Motor neuron (in vitro differentiated cells): ENCODE measurements at places on chromosomes 6 and 20. TPM values are rescaled to one million over a fixed set of nuclear protein-coding genes. Genes with fewer than 3 reads are reported as not detected.

GRCh38 chr6:139519571-139520031, 145.2 kb upstream of the CITED2 start:
- no peak for ATAC-seq

GRCh38 chr6:126233192-126233591, 106.7 kb upstream of the CENPW start:
- ATAC-seq: no peak

- peak; percentile 77 for ATAC-seq
Observed at GRCh38 chr6:148885925-148886845, 139.4 kb downstream of the UST start.

The THBS2 gene
- total RNA-seq: 1.0 TPM in 2 replicates

- ATAC-seq: no peak
Observed at GRCh38 chr6:147166992-147167391, 37.2 kb upstream of the STXBP5 start.

DNA sequence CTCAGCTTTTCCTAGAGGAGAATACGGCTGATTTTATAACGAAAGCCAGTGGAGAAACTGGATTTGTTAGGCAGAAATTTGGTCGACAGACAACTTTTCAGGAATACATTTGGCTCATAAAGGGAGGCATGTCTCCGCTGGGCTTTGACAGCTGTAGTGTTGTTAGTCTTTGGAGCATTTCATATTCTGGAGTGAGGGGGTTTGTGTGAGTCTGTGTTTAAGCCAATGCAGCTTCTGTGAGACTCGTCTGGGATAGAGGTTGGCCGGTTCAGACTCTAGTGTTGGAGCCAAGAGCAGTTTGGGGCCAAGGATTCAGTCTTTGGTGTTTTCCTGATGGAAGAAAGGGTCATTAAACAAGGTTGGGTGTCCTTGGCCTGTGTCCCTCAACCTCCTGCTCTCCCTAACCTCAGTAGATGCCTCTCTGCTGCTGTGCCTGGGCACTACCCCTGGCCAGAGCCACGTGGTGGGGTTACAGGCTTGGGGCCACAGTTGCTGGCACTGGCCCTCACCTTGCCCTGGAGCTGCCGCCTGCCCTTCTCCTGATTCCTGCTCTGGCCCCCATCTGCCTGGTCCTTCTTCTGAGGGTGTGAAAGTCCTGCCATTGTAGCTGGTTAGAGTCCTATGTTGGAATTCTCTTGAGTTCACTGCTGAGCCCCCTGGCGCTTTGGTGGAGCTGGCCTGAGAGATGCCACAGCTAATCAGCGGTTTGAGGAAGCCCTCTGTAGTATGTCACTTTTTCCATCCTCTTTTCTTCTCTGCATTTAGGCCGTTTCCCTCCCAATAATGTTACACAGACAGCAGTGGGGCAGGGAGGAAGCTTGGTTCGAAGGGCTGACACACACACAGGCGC, 6.9 kb downstream of the PTK7 start:
- no peak for ATAC-seq

GRCh38 chr6:126033696-126034095, 47.4 kb downstream of the TRMT11 start:
- peak; percentile 97 for ATAC-seq

- ATAC-seq: peak; percentile 36
Observed at GRCh38 chr20:4243071-4243470, 227.7 kb upstream of the RNF24 start.
